ENCODE measurements at places on chromosomes 13 and 19.

GRCh38 chr19:5824751-5825150 is 14.8 kb downstream of the FUT6 start:
- DNase-seq: no peak

- DNase-seq: no peak
Observed at GRCh38 chr13:20547479-20547908, 19.5 kb upstream of the IFT88 start.

- DNase-seq: no peak
Observed at GRCh38 chr13:98299966-98300350, 122.9 kb upstream of the RNF113B start.

DNA sequence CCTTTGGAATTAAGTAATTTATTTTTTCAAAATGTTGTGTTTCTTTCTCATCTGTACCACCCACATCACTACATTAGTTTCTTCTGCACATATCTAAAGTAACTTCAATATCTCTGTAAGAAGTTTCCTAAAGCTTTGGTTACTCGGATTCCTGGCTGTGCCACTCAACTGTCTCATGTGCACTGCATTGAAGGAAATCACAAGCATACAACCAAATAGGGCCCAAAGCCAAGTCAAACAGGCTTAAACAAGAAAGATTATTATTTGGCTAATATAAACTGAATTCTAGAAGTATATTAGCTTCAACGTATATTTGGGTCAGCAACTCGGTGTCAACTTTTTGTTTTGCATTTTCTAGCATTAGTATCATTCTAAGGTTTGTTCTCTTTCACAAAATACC is 1647.6 kb upstream of the SPRY2 start:
- DNase-seq: no peak

DNA sequence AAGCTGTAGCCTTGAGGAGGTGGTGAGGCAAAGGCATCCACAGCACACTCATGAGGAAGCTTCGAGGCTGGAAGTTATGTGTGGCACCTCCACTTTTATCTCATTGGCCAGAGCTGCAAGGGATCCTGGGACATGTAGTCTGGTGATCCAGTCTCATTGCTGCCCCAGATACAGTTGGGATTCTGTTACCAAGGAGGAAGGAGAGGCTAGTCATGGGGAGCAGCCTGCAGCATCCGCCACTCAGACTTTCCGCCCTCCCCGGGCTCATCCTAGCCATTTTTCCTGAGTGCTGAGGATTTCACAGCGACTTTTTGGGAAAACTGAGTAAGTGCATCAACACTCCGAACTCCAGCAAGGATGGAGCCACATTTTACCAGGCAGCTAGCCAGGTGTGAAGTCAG is 74.4 kb downstream of the DPF1 start:
- DNase-seq: no peak

DNA sequence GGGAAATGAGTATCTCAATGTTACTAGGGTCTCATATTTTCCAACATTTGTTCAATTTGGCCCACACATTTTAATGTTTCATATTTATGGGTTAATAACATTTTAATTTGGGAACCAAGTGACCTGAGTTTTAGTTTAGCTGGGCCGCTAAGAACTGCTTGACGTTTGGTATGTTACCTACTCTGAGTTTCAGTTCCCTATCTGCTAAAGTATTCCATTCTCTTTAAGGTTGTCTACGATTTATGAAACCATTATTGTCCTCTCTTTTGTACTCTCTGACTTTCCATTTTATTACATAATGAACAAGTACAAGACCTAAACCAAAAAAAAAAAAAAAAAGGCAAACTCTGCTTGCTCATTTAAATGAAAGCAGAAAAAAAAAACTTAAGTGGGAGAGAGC is 89.9 kb downstream of the FGF14 start:
- no peak for DNase-seq

GRCh38 chr13:95714142-95714832 is 37.3 kb downstream of the DNAJC3 start:
- DNase-seq: no peak

DNA sequence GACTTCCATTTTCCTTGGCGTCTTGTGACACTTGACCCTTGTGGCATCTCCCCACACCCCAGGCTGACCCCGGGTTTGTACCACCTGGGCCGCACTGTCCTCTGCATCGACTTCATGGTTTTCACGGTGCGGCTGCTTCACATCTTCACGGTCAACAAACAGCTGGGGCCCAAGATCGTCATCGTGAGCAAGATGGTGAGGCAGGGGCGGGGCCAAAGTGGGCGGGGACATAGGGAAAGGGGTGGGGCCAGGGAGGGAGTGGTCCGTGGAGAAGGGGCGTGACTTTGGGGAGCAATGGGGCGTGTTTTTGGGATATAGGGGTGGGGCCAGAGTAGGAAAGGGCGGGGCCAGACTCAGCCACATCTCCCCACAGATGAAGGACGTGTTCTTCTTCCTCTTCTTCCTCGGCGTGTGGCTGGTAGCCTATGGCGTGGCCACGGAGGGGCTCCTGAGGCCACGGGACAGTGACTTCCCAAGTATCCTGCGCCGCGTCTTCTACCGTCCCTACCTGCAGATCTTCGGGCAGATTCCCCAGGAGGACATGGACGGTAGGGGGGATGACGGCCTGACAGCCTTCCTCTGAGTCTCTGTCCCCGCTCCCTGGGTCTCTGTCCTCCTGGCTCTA is 42.8 kb downstream of the TRPM4 start:
- no peak for DNase-seq

- DNase-seq: no peak
Observed at GRCh38 chr13:113952151-113952982, 21.5 kb downstream of the C13orf46 start.

DNA sequence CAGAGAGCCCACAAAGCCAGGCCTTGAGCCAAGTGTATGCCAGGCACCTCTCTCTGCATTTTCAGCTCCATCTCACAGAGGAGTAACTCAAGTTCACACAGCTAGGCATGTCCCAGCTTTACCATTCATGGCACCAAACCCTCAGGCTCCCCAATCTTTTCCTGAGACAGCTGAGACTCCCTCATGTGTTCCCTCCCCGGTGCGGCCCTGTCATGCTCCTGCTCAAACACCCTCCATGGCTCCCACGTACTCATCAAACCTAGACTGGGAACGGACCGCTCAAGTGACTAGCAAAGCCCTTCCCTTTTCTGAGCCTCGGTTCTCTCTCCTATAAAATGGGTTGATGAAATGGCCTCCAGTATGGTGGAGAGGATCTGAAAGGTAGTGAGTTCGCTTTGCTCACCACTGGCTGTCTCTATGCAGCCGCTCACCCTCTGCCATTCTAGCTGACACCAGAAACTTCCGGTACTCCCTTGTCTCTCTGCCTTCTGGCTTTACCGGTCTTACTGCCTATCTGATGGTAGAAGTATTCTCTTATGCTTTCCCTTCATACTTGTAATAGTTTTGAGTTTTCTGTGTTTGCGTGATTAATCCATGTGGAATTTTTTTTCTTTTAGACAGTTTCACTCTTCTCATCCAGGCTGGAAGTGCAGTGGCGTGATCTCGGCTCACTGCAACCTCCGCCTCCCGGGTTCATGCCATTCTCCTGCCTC is 7.8 kb upstream of the SLC44A2 start:
- DNase-seq: no peak

DNA sequence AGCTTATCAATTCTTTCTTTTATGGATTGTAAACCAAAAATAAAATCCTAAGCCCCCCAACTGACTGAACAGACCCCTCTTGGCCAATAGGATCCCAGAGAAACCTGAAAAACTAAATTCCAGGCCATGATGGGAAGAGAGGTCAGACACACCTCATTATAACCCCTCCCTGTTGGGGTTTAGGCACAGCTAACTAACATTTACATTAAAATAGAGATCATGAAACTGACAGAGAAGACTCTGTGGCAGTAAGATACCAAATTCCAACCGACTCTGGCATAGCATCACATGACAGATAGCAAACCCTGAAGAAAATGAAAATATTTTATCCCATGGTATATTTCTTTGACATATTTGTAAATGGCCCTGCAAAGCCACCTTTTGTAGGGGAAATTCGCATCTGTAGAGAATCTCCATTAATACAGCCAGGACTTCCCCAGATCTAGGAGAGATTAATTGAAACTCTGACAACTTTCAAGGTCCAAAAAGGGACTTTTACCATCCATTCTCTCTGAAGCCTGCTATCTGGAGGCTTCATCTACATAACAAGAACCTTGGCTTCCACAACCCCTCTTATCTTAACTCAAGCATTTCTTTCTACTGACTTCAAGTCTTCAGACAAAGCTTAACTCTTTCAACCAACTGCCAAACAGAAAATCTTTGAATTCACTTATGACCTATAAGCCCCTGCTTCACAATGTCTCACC is 27.1 kb upstream of the GAS6 start:
- DNase-seq: no peak

GRCh38 chr19:18637673-18638630 is 1.1 kb downstream of the KLHL26 start:
- no peak for DNase-seq

- DNase-seq: no peak
Observed at GRCh38 chr13:50636007-50636704, 207.3 kb downstream of the DLEU7 start.

- DNase-seq: no peak
Observed at GRCh38 chr13:53324656-53325055, 296.0 kb downstream of the OLFM4 start.

GRCh38 chr13:89455225-89455624 is 1784.1 kb downstream of the SLITRK5 start:
- no peak for DNase-seq

- no peak for DNase-seq
Observed at GRCh38 chr13:52010890-52011631, at the start of gene ATP7B. TSS of gene ATP7B (minus strand) at chr13:52011450. CDS start at chr13:52011337, 113 bp downstream.

Data from left renal pelvis (tissue), 4 donors.